H54 (cell line): ENCODE measurements at places on chromosomes 4 and X.

- no peak for DNase-seq
These were observed 2.5 kb downstream of the GALNT7 start for GRCh38 chr4:173171098-173171497.

DNA sequence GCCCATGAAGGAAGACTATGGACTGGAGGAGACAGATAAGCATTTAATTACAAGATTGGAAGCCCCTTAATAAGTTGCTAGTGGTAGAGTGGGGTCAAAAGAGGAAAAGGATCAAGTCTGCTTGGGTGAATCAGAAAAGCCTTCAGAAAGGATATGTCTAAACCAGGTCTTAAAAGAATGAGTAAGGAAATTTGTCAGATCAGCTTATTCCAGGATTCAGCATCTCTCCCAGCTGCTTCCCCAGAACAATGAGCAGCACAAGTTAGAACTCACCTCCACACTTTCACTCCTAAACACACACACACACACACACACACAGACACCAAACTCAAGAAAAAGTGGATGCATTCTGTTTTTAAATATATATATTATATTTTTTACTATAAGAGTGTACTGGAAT is 166.5 kb downstream of the CPEB2 start:
- no peak for DNase-seq

- DNase-seq, result no peak
These were observed 991.9 kb downstream of the NLGN4X start for GRCh38 chrX:5236749-5237148.

DNA sequence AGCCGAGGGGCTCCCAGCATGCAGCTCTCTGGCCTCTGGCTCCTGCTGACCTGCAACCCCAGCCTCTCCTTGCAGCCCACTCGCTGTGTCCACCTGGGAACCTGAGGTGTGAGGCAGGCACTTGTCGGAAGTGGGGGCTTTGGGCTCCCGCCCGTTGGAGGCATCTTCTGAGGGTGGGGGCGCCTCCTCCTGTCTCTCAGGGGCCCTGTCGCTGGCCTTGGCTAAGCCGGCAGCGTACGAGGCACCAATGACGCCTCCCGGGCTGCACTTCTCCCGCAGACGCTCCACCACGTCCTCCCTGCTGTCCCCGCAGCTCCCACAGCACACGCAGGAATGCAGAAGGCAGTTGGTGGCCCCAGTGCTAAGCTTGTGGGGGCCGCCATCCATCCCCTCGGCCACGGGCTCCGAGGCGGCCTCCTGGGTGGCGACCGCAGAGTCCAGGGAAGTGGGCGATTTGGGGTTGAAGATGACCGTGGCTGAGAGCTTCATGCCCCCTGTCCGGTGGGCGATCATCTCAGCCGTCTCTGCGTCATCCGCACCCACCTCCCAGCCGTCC is 42.5 kb upstream of the MXD4 start:
- no peak for DNase-seq

DNA sequence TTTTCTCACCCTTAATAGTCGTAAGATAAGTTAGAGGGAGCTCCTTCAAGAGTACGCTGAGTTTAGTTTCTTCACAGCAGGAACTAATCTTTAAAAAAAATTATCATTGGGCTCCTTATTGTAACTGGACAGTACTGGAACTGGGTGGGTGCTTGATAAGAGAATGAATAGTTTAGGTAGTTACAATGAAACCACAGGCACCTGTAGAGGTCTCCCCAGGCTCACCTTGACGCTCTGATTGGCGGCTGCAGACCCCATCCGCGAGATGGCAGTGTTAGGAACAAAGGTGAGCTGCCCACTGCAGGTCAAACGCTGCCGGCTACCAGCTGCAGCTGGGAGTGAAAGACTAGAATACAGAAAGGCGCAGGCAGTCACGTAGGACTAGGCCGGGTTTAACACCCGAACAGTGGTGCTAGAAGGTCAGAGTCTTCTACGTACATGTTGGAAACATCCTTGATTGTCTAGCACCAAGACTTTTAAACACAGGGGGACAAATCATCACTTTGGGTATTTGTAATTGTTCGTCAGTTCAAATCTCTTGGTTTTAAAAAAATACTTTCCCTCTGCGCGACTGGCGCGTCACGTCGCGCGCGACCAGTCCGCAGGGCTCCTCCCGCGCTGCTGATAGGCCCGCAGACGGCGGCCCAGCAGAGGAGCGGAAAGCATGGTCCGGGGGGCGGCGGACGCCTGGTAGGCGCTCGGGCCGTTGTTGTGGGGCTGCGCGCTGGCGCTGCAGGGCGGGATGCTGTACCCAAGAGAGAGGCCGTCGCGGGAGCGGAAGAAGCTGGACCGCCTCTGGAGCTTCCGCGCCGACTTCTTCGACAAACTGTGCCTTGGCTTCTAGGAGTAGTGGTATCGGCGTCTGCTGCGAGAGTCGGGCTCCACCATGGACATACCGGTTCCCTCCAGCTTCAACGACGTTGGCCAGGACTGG is 45.6 kb downstream of the SMARCA5 start:
- no peak for DNase-seq

DNA sequence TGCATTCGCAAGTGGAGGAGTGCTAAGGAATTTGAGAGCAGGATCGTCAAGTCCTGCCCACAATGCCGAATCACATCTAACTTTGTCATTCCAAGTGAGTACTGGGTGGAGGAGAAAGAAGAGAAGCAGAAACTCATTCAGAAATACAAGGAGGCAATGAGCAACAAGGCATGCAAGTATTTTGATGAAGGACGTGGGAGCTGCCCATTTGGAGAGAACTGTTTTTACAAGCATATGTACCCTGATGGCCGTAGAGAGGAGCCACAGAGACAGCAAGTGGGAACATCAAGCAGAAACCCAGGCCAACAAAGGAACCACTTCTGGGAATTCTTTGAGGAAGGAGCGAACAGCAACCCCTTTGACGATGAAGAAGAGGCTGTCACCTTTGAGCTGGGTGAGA is 100.2 kb upstream of the MED14 start:
- DNase-seq, result no peak

GRCh38 chr4:14874990-14875389 is 127.3 kb upstream of the CPEB2 start:
- DNase-seq, result no peak

DNA sequence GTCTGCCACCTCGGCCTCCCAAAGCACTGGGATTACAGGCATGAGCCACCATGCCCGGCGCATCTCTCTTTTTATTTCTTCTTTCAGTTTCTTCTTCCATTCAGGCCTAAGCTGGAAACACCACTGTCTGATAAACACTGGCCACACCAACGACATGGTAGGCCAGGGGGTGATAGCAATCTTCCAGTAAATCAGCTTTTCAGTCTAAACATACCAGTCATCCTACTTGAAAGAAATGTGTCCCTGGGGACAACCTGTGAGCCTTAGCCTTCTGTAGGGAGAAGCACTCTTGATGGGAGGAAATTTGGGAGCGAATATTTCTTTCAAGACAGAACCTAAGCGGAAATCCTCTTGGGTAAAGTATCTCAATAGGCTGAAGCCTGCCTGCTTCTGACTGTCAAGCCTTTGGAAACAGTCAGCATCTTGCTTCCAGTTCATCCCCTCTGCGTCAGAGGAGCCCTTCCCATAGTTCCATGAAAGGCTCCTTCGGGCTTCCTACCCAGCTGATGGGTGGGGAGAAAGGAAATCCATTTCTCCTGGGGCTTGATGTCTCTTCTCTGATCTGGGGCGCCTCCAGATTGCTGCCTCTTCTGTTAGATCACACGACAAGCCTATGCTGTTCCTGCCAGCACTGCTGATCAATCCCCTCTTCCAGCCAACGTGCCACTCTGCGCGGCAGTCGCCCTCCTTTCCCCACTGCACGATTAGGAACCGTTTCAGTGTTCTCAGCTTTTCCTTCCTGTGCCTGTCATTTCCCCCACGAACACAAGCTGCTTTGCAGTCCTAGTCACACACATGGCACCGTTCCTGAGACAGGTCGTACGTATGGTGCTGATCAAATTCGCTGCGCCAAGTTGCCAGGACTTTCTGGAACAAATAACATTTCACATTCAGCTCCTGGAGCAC is 49.5 kb upstream of the CBR4 start:
- DNase-seq, result no peak

DNA sequence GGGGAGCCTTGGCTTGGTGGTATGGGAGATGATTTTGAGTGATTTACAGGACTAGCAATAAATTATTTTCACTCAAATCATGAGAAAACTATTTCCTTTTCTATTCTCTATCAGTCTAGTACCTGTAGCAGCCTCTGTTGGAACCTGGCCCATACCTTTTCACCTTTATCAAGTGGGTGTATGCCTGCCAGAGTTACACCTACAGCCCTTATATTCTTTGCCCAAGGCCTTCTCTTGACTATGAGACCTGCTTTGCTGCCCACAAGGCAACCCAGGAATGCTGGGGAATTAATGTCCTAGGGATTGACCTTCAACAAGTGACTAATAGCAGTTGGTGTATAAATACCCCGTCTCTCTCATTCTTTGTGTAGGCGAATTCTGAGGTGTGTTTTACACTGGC is 20.0 kb upstream of the LEF1 start:
- DNase-seq, result no peak

- DNase-seq, result no peak
These were observed 93.7 kb downstream of the SHOX start for GRCh38 chrX:724256-724655.

DNA sequence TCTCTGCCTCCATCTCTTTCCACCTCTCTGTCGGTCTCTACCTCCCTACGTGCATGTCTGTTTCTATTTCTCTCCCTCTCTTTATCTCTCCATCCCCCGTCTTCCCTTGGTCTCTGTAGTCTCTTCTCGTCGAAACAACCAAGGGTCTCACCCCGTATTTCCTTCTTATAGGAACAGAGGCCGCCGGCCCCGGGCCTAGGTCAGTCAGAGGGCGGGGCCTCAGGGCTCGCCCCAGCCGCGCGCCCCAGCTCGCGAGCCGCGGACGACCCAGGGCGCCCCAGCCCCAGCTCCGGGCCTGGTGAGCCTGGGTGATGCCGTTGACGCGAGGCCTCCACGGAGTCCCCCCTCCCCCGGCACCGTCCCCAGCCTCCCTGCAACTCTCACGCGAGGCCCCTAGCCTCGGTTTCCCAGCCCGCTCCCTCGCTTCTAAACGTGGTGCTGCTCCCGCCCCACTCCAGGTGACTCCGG is 6.6 kb downstream of the TIMM17B start:
- DNase-seq, result no peak

- no peak for DNase-seq
These were observed 103.6 kb upstream of the BMP3 start for GRCh38 chr4:80926891-80927290.

- no peak for DNase-seq
These were observed 14.7 kb downstream of the C4orf54 start for GRCh38 chr4:99642725-99643489.

DNA sequence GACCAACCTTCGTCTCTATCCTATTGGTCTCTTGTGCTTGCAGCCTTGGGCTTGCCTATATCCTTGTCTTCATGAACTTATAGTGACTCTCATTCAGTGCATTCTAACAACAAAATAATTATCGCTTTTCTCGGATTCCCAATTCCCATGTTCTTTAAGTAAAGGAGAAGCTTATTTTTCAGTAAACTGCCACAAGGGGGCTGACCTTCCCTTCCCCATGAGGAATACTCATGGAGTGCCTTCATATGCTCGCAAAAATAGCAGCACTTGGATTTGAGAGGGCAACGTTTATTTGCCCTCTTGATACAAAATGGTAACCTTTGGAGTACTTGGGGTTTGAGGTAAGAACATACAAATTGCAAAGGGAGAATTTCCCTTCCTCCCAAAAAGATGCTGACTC is 183.2 kb upstream of the TENT5D start:
- no peak for DNase-seq

DNA sequence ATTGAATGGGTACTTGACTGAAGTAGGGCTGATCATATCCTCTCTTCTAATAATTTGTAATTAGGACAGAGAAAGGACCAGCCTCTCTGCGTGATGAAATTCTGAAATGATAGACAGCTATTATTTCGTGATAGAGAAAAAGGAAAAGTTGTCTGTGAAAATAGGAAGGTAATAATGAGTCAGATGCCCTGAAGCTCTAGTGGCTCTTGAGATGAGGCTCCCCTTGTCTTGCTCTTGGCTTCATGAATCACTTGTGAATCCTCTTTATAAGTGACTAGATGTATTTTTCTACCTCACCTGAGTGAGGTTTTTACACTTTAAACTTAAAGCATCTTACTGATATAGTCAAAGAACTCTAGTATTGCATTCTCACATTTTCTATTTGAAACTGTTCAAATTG is 888.9 kb downstream of the PCDH18 start:
- no peak for DNase-seq

DNA sequence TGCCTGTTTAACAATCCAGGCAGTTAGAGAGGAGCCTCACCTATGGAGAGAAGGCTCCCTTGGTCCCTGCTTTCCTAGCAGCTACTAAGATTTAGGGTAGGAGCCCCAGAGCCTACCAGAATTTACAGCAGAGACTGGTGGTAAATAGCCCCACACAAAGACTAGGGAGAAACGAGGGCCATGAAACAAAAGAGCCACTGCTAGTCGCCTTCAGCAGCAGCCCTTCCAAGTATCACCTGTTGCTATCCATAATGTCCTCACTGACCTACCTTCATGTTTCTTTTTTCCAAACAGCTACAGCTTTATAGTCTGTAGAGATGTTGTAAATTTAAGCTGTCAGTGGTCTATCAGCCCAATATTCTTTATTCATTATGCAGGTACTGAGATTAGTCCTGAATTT is 25.3 kb downstream of the ARHGEF6 start:
- DNase-seq, result no peak

DNA sequence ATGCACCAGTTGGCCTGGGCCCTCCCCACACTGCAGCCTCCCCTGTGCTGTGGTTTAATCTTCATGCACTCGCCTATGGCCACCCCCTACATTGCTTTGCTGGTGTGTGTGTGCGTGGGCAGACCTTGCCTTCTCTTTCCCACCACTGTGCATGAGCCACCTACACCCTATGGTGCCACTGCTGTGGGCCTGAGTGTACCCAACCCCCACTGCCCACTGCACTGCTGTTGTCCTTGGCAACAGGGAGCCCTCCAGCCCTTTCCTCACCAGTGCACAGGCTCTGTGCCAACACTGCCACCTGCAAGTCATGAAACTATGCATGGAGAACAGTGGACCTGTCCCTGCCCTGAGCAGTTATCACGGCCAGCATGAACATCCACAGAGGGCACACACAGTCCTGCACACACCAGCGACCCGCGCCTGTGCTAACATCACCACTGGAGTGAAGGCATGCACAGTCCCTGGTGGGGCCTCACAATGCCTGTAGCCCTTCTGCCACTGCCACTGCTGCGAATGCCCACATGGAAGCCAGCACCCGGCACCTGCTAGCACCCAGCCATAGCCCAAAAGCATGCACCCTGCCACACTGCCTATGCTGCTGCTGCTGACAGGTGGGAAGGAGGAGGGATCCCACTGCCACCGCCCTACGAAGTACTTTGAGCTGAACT is 237.8 kb upstream of the ARSJ start:
- DNase-seq, result no peak

- no peak for DNase-seq
These were observed 47.7 kb downstream of the PHKA1 start for GRCh38 chrX:72666451-72666850.
